ENCODE measurements at places on chromosomes 13 and 19.

DNA sequence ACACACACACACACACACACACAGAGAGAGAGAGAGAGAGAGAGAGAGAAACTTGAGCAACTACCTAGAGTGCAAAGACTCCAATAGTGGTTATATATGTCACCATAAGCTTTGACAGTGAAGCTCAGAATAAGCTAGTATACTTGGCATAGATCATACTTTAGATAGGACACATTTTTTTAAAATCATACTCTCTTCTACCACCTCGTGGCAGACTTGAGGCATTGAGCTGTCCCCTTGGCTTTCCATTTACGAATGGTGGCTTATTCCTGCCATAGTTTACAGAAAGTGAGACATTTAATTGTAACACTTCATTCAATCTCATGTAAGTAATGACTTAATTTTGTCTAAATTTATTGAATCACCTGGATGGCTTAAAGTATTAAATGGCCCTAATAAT lies 108.2 kb downstream of the EDNRB start:
- DNase-seq, result no peak

DNA sequence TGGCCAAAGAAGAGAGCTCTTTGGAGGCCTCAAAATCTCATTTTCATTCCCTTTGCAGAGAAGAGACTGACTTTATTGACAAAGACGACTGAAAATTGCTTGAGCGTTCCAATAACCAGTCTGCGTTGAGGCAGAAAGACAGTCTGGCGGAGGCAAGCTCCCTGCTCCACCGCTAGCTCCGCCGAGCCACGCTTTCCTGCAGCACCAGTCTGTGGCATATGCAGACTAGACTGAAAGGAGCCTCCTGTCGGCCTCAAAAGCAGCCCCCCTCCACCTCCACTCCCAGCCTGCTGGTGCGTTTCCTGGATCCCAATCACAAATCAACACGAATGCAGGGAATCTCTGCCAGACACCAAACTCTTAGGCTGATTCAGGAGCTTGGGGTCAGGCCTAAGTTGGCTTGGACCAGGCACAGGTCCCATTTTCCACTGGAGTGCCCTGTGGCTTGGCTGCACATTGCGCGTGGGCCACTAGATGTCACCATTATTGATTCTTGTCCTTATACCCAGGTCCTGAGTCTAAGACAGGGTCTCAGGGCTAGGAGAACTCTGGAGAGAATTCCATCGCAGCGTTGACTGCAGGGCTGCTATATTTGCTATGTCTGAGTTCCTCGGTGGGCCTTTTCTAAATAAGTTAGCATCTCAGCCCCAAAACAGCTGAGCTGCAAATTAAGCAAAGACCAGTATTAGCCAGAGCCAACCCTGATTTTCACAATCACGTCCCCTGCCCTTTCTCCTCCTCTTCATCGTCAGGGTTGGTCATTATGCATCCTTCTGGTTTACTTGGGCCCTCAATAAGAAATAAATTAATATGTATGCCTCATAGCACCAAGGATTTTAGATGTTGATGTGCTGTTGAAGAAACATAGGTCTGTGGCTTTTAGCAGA lies 5.2 kb upstream of the ZNF507 start:
- no peak for DNase-seq

DNA sequence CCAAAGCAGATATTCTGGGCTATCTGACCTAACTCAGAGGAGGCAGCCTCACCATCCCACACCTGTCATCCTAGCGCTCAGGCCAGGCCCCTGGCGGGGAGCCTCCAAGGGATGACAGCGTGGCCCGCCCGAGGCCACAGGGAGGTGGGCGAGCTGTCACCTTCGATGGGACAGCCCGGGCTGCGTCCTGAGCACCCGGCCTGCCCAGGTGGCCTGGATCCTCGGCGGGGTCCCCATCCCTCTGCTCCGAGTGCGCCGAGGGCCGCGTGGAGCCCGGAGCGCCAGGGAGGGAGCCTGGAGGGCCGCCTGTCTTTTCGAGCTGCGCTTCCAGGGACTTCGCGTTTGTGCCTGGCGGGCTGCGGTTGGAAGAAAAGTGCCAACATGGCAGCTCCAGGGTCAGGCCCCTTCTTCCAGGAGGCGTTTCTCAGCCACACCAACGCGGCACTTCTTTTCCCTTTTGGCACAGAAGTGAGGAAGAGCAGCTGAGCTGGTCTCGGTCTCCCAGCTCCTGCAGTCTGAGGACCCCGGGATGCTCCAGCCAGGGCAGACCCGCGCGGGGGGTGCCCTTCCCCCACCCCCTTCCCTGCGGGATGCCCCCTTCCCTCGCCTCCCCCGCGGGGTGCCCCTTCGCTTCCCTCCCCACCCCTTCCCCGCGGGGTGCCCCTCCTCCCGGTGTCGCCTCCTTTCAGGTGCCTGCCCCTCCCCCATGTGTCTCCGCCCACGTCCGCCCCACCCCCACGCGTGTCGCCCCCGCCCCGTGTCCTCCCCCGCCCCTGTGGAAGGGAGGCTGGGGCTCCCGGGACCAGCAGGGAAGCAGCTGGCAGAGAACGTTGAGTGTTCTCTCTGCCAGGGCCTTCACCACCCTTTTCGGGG lies 42.3 kb downstream of the GJA3 start:
- no peak for DNase-seq

DNA sequence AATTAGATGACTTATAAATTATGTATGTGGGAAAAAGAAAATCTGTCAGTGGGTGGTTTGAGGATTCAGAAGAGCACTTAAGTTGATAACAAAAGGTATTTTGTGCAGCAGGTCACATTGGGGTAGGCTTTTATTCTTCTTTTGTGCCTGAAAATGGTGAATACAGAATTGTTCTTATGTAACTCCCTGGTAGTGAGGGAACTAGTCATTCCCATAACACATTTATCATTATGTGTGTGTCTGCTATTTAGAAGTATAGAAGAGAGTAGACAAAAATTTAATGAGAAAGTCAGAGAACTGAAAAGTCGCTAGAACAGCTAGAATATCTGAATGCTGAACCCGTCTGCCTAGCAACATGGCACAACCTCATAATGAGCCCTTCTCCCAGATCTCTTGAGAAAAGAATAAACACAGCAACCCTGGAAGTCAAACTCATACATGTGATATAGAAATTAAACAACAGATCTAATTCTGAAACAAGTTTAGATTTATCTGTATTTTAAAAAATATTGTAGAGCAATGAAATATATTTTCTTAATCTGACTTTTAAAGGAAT lies 111.8 kb upstream of the EDNRB start:
- no peak for DNase-seq

DNA sequence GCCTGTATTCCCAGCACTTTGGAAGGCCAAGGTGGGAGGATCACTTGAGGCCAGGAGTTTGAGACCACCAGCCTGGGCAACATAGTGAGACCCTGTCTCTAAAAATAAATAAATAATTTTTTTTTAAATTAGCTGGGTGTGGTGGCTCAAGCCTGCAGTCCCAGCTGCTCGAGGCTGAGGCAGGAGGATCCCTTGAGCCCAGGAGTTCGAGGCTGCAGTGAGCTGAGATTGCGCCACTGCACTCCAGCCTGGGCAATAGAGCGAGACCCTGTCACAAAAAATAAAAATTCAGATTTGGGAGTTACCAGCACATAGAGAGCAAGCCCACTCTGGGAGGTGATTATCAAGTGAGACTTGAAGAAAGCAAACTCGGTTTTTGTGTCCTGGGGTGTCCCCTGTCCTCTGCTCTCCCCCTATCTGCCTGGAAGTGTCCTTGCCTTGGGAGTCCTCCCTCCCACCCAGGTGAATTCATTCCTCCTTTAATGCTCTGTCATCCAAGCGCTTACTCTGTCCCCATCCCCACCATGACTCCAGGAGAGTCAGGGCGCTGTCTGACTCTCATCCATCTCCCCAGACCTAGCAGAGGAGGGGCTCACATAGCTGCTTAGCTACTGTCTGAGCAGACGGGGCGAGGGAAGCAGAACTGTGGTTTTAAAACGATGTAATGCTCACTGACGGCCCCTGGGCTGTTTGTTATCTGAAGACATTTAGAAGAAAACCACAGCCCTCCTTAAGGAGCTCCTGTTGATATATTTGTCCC lies 146.8 kb downstream of the STK24 start:
- no peak for DNase-seq

DNA sequence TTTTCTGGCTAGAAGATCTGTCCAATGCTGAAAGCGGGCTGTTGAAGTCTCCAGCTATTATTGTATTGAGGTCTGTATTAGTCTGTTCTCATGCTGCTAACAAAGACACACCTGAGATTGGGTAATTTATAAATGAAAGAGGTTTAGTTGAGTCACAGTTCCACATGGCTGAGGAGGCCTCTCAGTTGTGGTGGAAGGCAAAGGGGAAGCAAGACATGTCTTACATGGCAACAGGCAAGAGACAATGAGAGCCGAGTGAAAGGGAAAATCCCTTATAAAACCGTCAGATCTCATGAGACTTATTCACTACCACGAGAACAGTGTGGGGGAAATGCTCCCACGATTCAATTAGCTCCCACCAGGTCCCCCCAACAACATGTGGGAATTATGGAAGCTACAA lies 980.4 kb downstream of the SLITRK5 start:
- DNase-seq, result no peak

GRCh38 chr19:33841685-33842084 lies 45.0 kb downstream of the KCTD15 start:
- DNase-seq, result no peak

DNA sequence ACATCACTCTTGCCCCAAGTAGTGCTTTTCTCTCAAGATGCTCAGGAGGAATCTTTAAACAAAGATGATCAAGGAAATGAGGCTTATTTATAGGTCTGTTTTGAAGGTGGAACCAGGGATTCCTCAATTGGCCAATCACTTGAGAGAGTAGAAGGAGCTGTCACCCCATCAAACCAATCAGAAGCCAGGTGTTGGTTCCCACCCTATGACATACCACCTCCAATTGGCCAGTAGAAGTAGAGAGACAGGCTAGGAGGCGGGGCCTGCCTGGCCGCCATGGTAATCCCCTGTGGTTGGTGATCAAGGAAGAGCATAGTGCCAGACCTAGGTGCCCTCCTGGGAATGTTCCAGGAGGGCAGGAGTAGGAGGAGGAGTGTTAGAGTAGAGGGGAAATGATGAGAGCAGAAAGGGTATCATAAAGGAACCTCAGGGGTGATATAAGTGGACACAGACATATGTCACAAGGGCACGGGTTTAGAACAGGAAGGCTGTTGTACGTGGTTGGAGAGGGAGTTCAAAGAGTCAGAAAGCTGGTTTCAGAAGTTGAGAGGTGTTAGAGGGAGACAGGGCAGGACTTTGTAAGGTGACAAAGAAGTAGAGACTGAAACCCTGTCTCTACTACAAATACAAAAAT lies 10.5 kb downstream of the PMIS2 start:
- DNase-seq, result no peak

GRCh38 chr13:38990693-38991092 lies at the start of gene STOML3:
TSS of gene STOML3 (minus strand) at chr13:38990831. CDS start at chr13:38990721, 110 bp downstream.
- no peak for DNase-seq
